ENCODE measurements at places on chromosomes 11 and 22. TPM values are rescaled to one million over a fixed set of nuclear protein-coding genes. Genes with fewer than 3 reads are reported as not detected.

Gene OR2D2
- not detected for total RNA-seq

Gene RASSF10
- 21.3 TPM for total RNA-seq

Gene PATE4
- not detected for total RNA-seq

Gene ALX4
- total RNA-seq = 0.96 TPM

Gene HEPACAM
- 0.06 TPM for total RNA-seq

Gene LRRC32
- total RNA-seq = 42.5 TPM

Gene RIMBP3B
- not detected for total RNA-seq

Gene KREMEN1
- 52.0 TPM for total RNA-seq

Gene PHOX2A
- not detected for total RNA-seq

GRCh38 chr11:134019500-134019899 lies 49.4 kb upstream of the JAM3 start:
- DNase-seq = no peak

DNA sequence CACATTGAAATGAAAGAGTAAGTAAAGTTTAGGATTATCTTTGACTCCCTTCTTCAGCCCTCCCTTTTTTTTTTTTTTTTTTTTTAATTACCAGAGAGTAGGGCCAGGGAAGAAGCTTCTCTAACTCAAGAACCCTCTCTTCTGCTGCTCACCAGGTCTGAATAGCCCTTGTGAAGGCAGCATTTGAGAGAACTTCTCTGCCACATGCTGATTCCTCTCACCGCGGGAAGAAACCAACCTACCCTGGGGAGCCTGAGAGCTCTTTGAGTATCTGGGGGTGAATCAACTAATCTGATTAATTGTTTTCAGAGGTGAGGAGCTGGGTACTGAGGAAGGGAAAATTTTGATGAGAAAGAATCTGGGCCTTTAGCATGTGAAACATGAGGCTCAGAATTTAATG lies 434.5 kb upstream of the CCDC90B start:
- DNase-seq = no peak

DNA sequence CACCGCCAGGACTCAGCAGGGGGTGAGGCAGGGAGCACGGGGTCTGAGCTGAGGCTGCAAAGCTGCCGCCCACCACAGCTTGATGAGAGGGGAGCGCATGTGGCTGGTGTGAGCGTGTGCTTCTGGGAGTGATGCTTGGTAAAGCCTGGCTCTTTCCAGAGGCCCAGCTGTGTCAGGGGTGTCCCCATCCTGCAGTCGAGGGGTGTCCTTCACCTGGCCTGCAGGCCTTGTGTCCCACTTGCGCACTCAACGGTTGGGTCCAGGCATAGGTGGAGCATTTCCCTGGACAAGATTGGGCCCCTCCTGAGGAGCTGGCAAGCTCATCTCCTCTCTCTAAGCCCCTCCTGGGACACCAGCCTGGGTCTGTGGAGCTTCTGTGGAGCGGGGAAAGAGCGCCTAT lies 273.9 kb downstream of the TBC1D22A start:
- no peak for DNase-seq

DNA sequence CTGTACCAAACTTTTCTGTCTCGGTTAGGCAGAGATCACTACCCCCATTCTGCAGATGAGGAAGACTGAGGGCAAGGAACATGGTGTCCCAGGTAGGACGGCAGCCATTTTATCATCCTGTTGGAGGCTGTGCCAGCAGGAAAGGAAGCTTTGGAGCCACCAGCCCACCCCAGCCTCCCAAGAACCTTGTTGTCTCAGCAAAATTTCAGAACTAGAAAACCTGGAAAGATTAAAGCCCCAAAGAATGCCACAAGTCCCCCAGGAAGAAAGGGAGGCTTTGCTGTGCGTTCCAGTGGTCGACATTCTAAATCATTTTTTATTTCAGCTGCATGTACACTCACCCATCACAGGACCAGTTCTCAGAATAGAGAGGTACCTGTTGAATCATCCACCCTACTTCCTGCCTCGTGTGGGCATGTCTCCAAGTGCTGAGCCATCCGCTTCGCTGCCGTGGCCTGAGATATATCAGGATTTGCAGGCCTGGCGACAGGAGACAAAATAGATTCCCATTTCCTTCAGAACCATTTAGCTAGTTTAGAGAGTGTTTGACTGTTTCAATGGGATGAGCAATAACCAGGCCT lies 13.0 kb upstream of the EIF3D start:
- DNase-seq = no peak

DNA sequence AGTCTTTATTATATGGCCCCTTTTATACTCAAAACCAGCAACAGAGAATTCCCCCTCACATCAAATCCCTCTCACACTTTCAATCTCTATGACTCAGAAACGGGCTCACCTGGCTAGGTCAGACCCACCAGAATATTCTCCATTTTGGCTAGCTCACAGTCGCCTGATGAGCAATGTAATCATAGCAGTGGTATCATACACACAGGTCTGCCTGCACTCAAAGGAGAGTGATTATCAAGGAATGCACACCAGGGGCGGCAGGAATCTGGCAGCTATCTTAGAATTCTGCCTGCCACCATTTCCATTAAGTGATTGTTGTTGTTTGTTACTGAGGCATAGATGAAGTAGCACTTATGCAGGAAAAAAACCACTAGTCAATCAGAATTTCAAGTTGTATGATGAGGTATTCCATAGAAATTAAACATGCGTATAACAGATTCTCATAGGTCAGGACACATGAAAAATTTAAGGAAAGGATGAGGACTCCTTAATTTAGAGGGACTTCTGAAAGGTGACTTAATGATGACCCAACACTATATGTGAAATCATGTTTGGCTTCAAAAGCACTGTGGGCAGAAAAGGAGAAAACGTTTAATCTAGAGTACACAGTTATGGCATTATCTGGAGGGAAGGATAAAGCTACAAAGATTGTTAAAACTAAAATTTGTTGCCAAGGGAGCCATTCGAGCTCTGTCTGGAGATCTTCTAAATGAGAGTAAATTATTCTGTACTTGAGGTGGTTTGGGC lies 185.8 kb upstream of the DDI1 start:
- no peak for DNase-seq

- no peak for DNase-seq
Measured at GRCh38 chr22:19111140-19111539, 11.1 kb downstream of the DGCR2 start.

GRCh38 chr11:17494019-17494418 lies 17.4 kb upstream of the ABCC8 start:
- no peak for DNase-seq

- DNase-seq = no peak
Measured at GRCh38 chr11:9625728-9626127, 38.1 kb upstream of the SWAP70 start.

DNA sequence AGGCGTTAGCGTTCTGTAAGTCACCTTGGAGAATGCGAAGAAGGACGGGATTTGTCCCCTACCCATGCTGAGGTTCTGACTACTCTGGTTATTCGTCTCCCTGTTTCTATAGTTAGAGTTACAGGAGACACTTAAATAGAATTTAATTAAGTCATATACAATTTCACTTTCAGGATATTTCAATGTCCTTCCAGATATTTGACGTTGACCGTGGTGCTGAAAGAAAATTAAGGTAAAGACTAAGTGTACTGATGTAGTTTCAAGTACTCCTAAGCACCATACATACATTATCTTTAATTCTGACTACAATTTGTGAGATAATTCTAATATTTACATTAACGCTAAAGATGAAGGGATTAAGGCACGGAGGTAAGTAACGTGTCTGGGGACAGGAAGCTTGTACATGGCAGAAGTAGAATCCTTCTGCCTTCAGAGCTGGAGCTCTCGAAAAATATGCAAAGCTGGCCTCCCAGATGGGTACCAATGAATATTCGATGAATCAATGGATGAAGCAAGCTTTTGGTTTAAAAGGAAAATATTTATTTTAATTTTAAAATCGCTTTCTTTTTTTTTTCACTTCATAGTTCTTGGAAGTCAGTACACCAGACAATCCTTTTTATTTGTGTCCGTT lies 539 bp upstream of the SLC36A4 start:
- no peak for DNase-seq

- DNase-seq = no peak
Measured at GRCh38 chr11:134409552-134410429, 2.3 kb downstream of the B3GAT1 start.

DNA sequence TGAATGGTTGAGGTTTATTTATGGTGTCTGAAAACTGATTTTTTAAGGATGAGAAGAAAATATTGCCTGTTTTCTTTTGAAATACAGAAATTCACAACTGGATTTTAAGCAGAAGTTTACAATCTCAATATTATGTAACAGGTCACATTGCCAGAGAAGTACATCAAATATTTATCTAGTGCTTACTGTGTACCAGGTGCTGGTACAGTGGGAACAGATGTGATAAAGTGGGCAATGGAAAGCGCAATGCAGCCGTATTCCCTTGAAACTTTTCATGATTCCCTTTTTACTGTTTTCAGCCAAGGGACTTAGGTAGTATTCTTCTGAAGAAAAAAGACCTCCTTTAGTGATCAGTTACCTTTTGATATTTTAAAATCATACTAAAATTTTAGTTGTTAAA lies 49.6 kb downstream of the TTC17 start:
- DNase-seq = no peak

- DNase-seq = no peak
Measured at GRCh38 chr11:125190566-125190965, 26.0 kb downstream of the PKNOX2 start.

GRCh38 chr22:27270818-27271510 lies 530.6 kb downstream of the MN1 start:
- DNase-seq = no peak

GRCh38 chr11:111680486-111681175 lies 78.4 kb downstream of the SIK2 start:
- DNase-seq = no peak

DNA sequence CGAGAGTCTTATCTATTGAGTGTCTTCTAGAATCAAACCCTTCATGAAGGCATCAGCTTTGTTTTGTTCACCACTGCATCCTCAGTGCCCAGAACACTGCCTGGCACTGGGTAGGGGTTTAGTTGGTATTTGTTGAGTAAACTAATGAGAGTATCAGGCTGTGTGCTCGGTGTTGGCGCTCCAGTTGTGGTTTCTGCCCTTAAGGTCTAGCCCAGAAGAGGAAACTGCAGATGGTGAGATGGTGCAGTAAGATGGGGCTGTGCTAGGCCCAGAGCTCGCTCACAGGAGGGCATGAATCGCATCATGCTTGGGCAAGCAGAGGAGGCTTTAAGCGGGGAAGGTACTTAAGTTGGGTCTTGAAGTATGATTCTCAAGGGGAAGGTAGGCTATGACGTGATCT lies 97.2 kb downstream of the FBXO7 start:
- no peak for DNase-seq

DNA sequence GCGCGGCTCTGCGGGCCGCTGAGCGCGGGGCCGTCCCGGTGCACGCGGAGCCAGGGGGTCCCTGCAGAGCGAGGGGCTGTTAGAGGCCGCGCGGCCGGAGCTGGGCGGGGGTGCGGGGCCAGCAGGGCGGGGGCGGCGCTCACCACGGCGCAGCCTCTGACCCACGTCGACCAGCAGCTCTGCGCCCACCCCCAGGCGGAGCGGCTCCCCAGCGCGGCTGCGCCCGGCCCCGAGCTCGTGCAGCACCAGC lies 385 bp upstream of the SCO2 start:
- DNase-seq = no peak

DNA sequence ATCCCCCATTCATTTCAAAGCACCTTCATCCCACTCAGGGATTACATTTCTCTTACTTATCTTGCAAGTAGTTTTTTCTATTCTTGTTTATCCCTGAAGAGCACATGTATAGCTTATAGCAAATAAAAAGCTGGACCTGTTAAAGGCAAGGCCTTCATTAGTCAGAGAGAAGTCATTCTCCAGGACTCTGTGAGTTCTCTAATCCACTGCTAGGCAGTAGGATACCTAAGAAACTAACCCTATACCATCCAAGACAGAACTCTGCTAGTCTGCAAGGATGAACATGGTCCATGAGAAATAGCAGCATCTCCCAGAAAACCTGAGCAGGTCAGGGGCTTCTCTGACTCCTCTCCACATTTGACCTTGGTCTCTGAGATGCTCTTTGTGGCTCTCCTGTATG lies 104.5 kb downstream of the KIRREL3 start:
- DNase-seq = no peak

DNA sequence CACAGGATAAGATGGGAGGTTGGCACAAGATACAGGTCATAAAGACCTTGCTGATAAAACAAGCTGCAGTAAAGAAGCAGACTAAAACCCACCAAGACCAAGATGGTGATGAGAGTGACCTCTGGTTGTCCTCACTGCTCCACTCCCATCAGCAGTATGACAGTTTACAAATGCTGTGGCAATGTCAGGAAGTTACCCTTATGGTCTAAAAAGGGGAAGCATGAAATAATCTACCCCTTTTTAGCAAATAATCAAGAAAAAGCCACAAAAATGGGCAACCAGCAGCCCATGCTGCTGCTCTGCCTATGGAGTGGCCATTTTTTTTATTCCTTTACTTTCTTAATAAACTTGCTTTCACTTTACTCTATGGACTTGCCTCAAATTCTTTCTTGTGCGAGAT lies 8.7 kb upstream of the PIWIL4 start:
- no peak for DNase-seq

GRCh38 chr22:32469799-32470212 lies 4.8 kb upstream of the FBXO7 start:
- peak; percentile 86 for DNase-seq

DNA sequence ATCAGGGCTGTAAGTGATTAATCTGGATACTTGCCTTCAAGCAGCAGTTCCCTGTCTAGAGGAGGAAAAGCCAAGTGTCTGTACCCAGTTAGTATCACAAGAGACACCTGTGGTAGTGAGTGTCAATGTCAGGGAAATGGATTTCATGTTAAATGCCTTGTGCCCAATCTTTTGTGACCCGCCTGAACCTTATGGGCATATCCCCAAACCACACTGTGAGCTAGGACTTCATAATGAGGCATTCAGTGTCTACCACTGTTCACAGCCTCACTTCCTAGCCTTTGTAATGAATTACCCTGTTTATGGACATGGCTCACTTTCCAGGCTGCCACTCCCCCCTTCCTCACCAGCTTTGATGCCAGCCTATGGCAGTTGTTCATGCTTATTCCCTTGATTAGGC lies 125.1 kb downstream of the TRIM44 start:
- no peak for DNase-seq

DNA sequence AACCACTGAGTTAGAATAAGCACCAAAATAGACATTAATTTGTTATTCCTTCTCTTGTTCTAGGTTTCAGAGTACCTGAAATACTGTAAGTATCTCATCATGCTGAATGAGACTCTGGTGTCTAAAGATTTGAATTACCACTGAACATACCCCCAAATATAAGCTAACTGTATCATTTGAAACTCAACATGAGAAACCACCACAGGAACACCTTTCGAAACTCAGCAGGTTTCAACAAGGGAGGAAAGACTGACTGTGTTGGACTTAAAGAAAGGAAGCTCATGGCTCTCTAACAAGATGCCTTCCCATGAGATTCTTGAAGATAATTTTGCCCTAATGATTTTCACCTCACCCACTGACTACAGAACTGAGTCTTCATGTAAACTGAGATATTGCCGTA lies 37.0 kb downstream of the PRCP start:
- DNase-seq = no peak

GRCh38 chr11:86896441-86896841 lies 58.8 kb downstream of the FZD4 start:
- DNase-seq = no peak

GRCh38 chr11:56522008-56522407 lies 21.0 kb downstream of the OR5M11 start:
- DNase-seq = no peak
